ENCODE measurements at places on chromosomes 2 and 18.

DNA sequence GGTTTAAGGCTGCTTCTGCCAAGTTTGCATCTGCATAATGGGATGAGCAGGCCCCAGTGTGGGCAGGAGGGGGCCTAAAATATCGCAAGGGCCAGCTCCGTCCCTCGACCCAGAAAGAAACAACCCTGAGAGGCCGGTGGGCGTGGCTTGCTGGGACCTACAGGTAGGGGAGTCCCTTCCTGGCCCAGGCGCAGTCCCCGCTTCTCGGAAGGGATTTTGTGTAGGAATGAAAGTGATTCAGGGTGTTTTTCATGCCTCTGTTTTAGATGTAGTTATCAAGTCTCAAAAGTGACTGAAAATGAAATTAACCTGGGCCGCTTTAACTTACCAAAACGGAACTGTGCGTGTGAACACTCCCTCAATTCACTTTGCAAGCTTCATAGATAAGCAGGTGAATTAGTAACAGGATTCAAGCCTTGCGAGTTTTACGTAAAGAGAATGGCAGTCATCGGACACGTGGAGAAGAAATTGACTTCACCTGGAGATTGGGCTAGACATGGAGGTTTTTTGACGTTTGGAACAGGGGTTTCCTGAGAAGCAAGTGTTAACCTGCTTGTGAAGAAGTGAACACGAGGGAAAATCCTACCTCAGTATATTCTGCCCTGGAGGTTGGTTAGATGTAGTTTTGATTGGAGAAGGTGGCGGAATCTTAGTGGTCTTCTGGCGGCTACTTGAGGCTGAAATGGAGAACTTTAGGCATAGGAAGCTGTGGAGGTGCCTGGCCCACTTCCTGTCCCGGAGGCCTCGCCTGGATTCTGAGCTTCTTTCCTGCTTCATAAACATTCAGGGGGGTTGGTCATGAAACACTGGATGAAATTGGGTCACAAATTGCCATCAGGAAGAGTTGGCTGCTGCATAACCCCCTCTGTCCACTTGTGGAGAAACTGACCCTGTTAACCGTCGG is 1.7 kb downstream of the NCK2 start:
- peak; percentile 31 for DNase-seq

DNA sequence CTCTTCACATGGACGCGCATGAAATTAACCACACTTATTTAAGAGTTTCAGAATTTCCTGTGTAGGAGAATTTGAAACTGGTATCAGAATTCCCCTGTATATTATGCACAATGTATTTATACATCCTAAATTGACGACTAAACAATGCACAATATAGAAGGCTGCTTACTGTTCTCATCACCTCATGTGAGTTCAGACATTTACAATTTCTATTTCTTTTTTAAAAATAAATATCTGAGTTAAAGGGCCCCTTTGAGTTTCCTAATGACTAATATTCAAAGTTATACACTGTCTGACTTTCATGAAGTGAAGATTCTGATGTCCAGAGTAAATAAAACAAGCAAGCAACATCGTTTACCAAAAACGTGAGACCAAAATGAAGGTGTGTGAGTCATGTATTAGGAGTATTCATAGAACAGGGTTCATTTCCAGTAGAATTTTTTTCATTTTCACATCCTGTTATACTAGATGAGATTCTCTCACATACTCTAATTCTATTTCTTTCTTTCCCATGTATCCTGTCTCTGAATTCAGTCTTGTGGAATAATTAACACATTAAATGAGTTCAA is 406.2 kb downstream of the NUP35 start:
- no peak for DNase-seq

DNA sequence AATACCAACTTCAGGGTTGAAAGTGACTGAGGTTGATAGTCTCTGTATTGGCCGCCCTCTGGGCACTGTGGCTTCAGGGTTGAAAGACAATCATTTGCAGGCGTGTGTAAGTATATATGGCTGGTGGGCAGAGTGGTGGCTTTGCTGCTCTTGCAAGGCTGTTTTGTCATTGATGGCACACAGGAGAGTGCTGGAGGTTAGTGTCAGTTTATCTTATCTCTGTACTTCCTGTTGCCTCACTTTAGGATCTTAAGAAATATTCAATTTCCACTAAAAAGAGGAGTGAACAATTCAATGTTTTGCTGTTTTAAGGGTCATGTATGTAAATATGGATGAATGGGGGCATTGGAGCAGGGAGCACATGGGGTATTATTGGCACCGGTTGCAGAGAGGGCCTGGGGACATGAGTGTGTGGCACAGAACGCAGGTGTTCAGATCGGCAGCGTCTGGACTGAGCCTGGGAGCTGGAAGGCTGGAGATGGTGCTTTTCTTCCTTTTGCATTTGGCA is 51.5 kb downstream of the NCK2 start:
- no peak for DNase-seq

DNA sequence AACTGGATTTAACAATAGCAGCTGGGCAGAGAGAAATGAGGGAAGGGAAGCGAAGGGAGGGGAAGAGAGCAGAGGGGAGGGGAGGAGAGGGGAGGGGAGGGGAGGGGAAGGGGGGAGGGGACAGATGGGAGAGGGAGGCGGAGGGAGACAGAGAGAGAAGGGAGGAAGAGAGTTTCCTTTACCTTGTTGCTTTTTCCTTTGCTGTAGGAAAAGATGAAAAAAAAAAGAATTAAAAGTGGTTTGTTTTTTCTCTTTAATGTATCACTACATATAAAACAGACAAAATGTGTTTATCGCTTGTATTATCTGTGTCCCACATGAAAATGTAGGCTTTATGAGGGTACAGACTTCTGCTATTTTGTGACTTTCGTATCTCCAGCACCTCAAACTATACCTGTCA is 190.4 kb upstream of the KYNU start:
- no peak for DNase-seq

GRCh38 chr18:75775121-75775520 is 347.6 kb upstream of the SMIM21 start:
- no peak for DNase-seq

DNA sequence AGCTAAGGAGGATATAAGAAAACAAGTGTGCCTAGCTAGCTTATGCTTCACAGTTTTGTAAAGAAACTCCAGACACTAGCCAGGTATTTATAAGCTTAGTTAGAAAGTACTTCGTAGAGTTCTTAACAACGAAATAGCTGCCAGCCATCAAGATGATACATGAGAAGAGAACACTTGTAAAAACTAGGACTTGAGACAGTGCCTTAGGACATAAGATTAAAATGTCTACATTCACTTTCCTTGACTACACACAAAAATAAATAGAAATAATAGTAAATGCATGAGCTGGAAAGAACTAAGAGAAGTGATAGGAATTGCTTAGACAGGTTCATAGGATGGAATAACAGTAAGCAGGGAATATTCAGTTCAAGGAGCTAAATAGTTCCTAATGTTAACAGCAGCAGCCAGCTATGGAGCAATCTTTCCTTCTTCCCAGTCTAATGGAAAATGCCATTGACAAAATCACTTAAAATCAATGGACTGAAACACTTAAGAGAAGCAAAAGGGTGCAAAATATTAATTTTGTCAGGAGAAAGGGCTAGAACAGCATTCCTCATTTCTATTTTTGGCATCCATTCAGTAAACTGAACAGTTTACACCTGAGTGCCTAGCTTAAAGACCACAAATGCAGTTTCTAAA is 186.6 kb downstream of the PDE11A start:
- DNase-seq: no peak

DNA sequence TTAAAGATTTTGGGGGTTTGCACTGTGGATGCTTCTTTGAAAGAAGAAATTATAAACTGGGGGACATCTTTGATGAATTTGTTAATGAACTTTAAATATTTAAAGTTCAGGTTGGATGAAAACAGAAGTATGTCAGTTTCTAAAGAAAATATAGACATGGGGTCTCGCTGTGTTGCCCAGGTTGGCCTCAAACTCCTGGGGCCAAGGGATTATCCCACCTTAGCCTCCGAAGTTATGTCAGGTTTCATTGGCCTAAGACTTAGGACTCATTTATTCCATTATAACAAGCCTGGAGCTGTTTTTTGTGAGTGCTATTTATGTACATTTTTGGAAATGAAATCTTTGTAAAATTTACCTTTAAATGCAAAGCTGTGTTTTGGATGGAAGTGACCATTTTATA is 2.5 kb downstream of the NAB1 start:
- no peak for DNase-seq

GRCh38 chr2:155442755-155443372 is 744.4 kb downstream of the KCNJ3 start:
- no peak for DNase-seq

- no peak for DNase-seq
Observed at GRCh38 chr2:176819306-176819705, 393.3 kb upstream of the HNRNPA3 start.

DNA sequence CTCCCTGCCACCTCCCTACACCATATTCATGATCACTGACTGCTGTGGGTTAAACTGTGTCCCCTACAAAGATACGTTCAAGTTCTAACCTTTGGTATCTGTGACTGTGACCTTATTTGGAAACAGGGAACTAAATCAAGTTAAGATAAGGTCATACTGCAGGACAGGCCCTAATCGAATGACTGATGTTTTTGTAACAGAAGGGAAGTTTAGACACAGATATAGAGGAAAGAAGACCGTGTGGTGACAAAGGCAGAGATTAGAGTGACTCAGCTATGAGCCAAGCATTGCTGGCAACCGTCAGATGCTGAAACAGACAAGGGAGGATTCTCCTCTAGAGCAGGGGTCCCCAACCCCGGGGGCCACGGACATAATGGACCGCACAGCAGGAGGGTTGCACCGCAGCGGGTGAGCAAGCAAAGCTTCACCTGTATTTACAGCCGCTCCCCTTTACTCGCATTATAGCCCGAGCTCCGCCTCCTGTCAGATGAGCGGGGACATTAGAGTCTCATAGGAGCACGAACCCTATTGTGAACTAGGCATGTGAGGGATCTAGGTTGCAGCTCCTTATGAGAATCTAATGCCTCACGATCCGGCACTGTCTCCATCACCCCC is 28.9 kb upstream of the RNF152 start:
- DNase-seq: peak; percentile 6

- DNase-seq: no peak
Observed at GRCh38 chr2:71191570-71191943, 35.3 kb downstream of the PAIP2B start.

GRCh38 chr2:235544689-235544969 is 50.8 kb downstream of the AGAP1 start:
- DNase-seq: no peak

DNA sequence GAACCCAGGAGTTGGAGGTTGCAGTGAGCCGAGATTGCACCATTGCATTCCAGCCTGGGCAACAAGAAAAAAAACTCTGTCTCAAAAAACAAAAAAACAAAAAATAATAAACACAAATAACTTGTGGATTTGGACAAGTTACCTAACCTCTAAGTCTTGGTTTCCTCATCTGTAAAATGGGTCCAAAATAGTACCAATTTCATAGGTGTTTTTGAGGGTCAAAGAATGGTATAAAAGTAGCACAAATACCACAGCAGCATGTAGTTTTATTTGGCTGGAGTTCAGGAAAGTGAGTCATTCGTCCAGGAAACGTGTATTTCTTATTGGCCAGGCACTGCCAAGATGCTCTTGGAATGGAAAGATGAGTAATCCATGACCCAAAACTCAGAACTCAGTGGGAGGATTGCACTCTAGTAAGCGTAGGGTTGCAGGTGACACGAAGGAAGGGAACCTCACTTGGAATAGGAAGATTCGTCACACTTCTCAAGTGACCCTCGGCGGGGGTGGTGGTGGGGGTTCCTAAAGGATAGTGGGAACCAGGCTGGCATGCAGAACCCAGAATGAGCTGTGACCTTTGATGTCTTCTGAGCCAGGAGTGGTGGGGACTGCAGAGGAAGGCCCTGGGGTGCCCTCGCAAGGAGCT is 24.4 kb downstream of the GRHL1 start:
- peak; percentile 36 for DNase-seq

- DNase-seq: no peak
Observed at GRCh38 chr18:14969500-14969899, 221.5 kb downstream of the ANKRD30B start.

GRCh38 chr18:50879302-50880118 is 592 bp downstream of the ME2 start:
- peak; percentile 31 for DNase-seq

GRCh38 chr18:755506-755905 is 43.1 kb upstream of the ENOSF1 start:
- DNase-seq: no peak

GRCh38 chr2:136116813-136117390 is 1.0 kb downstream of the CXCR4 start:
- peak; percentile 80 for DNase-seq

DNA sequence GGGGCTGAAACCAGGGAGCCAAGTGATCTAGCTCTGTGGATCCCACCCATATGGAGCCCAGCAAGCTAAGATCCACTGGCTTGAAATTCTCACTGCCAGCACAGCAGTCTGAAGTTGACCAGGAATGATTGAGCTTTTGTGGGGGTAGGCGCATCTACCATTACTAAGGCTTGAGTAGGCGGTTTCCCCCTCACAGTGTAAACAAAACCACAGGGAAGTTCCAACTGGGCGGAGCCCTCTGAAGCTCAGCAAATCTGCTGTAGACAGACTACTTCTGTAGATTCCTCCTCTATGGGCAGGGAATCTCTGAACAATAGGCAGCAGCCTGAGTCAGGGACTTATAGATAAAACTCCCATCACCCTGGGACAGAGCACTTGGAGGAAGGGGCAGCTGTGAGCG is 96.7 kb downstream of the CCDC148 start:
- no peak for DNase-seq

DNA sequence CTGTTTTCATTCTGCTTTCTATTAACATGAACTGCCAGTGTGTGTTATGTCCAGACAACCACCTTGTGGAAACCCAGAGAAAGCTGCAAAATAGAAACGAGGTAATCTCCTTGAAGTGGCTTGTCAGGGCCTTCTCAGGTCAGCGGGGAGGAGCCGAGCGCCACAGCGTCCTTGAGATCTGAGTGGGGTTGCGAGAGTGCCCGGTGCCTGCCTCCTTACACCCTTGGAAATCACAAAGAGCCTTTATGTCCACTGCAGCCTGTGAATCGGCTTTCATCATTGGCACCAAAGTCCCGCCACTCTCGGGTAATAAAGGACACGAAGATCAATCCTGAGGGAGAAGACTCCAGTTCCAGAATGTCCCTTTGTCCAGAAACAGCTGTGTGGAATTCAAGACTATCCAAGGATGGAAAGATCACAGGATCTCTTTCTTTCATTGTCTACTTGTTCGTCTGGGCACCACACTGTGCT is 135.2 kb downstream of the HRH4 start:
- DNase-seq: no peak

DNA sequence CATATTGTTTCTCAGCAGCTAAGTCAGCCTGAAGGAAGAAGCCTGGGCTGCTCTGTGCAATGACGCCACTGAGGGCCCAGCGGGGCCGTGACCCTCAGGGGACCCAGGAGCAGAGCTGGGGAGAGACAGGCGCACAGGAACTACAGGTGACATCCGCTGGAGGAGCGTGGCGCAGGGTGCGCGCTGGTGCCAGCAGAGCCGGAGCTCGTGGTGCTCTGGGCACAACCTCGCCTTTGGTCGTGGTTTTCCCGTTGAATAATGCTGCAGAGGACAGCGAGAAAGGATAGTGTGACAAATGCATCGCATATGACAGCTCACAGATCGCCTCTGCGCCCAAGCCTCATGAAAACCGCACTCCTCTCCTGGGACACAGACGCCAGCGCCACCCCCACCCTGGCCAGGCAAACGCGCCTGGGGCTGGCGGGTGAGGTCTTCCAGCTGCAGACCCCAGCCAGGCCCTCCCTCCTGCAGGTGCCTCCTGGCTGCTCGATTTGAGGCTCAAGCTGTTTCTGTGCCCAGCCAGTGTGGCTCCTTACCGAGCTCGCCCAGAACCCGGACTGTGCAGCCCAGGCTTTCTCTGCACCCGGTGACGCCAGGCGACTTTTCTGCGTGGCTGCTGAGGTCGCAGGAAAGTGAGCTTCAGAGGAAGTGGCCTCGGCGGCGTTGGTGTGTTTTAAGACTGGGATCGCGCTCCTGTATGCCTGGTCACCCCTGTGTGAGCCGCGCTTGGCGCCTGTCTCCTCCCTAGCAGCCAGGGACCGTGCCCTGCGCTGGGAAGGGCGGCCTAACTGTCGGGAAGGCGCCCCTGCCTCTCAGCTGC is 583.1 kb upstream of the HS6ST1 start:
- DNase-seq: no peak

All from CD14-positive monocyte (primary cell).